ENCODE measurements at places on chromosomes 2 and 18.

DNA sequence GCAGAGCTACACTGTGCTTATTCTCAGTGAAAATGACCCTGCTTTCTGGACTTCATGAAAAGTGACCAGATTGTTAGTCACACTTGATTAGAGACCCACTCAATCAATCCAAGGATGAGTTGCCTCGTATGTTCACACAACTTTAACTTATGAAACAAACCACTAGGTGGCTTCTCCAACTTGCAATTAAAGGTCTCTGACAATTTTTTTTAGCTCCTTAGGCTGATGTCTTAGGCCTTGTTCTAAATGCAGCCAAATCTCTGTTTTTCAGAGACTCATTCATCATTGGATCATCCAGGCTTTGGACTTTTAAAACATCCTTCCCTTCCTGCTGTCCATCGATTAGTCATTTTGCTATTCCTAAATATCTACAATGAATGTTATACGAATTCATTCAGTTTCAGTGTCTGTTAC lies 63.4 kb downstream of the MREG start:
- DNase-seq, result no peak

GRCh38 chr18:48921305-48922225 lies 29.2 kb downstream of the SMAD7 start:
- no peak for DNase-seq

DNA sequence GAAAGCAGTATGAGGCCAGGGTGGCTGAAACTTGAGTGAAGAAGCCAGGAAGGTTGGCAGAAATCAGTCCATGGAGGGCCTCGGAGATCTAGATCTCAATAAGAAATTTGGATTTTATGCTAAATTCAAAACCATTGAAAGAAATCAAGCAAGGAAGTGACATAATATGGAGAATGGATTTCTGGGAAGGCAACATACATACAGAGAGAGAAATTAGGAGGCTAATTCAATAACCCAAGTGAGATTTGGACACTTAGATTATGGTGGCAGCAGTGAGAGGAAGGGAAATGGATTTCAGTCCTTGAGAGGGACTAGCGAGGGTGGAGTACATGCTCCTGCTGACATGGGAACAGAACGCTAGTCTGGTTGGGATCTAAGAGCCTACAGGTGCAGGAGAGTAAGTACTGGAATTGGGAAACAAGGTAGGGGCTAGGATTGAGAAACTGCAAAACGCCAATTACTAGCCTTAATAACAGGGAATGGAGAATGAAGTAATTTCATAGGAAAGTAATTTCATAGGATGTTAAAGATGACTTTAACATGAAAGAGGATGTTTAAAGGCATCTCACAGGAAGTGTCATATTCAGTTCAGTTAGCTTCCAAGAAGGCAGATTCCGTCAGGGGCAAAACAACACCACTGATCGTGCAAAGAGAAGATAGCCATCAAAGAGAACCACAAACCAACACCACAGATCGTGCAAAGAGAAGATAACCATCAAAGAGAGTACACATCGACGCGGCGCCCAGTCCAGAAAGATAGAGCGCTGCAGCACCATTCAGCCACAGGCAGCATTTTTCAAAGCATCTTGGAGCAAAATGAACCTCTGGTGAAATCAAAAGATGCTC lies 27.2 kb downstream of the CDKL4 start:
- DNase-seq, result peak; percentile 61

- DNase-seq, result no peak
Measured at GRCh38 chr2:99960790-99961189, 181.6 kb downstream of the AFF3 start.

- DNase-seq, result no peak
Measured at GRCh38 chr2:46029332-46029811, 267.8 kb upstream of the EPAS1 start.

- DNase-seq, result no peak
Measured at GRCh38 chr18:24231773-24232735, 93.2 kb downstream of the CABYR start.

GRCh38 chr2:75002007-75002406 lies 43.6 kb downstream of the POLE4 start:
- DNase-seq, result no peak

DNA sequence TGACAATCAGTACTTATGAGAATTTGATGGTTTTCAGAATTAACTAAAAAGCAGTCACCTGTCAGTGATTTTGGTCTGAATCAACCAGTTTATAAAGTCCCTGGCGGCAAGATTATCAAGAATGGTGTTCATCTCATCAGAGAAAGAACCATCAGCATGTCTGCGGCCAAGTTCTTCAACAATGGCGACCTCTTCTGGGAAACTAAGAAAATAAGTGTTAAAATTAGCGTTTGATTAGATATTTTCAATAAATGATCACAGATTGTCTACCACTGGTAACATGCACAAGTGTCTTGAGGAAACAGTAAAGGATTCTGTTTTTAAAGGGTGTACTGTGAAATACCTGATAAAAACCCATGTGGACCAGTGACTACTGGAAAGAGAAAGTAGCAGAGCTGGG lies 8.1 kb downstream of the GCG start:
- no peak for DNase-seq

DNA sequence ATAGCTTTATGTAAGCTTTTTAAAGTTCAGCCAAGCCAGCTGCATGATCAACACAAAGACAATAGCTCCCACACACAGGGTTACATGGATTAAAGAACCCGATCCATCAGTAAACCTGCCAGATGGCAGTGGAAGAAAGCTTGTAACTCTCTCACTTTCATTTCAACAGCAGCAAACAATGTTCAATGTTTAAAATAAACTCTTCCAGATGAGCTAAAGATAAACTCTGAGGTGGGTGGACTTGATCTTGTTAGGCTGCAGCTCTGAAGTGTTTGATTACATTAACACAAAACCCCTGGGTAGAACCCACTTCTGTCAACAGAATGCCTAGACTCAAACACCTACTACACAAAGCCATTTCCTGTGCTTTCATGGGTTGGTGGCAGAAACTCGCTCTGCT lies 13.9 kb downstream of the RDH14 start:
- DNase-seq, result no peak

GRCh38 chr2:144529841-144530240 lies 9.9 kb upstream of the ZEB2 start:
- no peak for DNase-seq

GRCh38 chr2:104859291-104859765 lies 5.4 kb downstream of the POU3F3 start:
- DNase-seq, result no peak

DNA sequence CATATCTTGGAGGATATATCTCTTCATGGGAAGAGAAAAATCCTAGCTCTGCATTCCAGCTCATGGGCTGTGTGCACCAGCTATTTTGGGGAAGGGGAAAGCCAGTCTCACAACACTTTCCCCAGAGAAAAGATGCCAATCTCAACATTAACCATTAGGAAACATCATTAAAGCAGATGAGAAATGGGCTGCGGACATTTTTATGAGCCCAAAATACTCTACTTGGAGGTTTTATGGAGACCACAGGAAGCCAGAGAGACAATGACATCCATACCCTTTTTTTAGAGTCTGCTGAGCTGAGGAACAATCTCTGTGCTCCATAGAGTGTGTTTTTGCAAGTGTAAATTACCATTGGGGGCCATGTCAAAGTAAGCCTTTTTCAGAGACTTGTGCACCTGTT lies 213.7 kb downstream of the TRIB2 start:
- DNase-seq, result no peak

DNA sequence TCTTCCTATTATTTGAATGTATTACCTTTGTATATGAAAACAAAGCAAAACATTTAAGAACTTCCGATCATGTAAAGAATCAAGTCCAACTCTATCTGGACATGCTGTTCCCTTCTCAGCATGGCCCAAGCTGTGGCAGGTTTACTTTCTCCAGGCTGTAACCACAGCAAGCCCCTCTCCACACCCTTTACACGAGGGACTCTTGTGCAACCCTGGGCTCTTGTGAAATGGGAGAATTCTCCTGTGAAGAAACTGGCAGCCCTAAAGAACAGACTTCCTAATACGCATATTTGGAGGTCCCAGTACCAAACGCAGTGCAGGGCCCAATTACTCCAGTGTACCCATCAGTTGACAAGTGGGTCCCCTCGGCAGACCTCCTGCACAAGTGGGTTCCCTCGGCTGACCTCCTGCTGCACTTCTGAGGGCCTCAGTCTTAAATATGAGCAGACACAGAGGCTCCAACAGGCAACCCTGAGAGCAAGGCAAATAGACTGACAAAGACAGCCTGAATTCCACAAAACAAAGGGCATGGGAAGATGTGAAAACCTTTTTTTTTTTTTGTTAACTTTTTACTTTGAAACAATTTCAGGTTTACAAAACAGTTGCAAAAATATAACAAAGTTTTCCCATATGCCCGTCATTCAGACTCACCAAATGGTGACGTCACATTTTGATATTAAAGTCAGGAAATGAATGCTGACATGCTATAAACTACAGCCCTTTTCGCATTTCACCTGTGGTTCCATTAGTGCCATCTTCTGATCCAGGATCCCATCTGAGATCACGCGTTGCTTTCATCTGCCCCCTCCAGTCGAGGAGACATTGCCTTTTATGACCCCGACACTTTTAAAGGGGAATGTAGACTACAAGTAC lies 78.2 kb downstream of the FBXO15 start:
- no peak for DNase-seq

- DNase-seq, result no peak
Measured at GRCh38 chr18:9684881-9685614, 23.1 kb upstream of the RAB31 start.

GRCh38 chr2:68441179-68441993 lies 25.7 kb downstream of the FBXO48 start:
- peak; percentile 78 for DNase-seq

DNA sequence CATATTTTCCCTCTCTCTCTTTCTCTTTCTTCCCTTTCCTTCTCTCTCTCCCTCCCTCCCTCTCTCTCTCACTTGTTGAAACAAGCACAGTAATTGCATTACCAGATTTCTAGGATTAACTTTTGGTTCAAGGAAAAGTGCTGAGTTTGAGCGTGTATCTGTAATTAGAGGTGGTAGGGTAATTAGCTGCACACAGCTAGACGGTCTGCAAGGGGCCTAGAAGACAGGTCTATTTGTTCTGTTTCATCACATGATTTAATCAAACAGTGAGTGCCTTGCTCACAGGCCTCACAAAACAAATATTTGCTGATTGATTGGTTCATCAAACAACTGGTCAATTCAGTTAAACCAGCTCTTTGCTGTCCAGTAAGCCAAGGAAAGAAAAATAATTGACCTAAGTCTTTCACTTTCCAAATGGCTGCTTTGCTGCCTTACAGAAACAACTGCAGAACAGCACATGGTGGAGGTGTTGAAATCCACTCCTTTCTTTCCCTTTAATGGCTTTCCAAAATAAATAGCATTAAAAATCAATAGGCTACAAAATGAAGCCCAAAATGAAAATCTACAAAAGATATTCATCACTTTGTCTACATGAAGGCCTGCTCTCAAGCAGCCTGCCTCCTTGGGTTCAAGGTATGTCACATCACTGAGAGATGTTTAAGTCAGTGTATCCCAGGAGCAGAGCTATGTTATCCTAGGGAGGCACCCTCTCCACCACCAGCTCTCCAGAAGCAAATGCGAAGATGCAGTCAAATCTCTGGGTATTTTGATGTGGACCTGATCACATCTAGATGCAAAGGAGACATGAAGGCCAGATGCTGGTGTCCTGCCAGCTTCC lies 264.4 kb upstream of the SIX2 start:
- no peak for DNase-seq

DNA sequence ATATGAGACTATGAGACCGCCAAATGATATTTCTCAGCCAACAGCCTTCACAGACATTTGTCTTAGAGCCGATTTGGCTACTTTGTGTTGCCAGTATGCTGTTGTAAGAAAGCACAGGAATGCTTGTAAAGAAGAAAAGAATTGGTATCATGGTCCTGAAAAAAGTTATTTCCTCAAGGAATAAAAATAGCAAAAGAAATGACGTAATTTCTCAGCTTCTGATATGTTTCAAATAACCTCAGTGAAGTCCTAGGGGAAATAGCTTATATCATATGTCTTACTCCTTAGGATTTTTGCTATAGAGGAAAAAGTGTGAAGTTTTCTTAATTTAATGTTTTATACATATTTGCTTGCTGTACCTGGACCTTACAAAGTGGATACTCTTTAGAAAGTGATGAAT lies 23.0 kb downstream of the SCN1A start:
- no peak for DNase-seq

DNA sequence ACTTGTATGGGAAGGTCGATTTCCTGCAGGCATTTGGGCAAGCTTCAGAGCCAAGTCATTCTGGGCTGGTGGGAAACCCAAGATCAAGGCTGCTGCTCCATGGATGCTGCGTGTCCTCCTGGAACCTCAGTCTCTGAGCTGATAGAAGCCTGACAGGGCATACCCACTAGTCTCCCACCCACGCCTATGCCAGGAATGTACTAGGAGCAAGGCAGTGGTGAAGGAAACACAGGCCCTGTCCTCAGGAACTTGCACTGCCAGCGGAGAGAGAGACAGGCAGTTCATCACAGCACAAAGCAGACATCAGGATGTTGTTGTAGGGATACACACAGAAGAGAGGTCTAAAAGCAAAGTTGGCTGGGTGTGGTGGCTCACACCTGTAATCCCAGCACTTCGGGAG lies 84.2 kb downstream of the PLB1 start:
- DNase-seq, result no peak

DNA sequence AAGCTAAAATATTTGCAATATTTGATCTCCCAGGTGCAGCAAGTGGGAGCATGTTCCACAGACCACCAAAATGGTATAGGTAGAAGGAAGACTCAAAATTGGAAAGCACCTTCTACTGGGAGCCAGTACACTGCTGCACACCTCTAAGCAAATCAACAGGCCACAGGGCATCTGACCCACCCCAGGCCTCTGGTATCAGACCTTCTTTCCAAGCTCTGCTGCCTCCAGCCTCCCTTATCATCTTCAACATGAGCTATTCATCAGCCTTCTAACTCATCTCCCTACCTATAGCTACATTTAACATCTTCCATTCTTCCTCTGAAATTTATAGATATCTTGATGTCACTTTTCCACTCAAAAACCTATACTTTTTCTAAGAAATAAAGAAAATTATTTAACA lies 294.8 kb downstream of the ZEB2 start:
- no peak for DNase-seq

DNA sequence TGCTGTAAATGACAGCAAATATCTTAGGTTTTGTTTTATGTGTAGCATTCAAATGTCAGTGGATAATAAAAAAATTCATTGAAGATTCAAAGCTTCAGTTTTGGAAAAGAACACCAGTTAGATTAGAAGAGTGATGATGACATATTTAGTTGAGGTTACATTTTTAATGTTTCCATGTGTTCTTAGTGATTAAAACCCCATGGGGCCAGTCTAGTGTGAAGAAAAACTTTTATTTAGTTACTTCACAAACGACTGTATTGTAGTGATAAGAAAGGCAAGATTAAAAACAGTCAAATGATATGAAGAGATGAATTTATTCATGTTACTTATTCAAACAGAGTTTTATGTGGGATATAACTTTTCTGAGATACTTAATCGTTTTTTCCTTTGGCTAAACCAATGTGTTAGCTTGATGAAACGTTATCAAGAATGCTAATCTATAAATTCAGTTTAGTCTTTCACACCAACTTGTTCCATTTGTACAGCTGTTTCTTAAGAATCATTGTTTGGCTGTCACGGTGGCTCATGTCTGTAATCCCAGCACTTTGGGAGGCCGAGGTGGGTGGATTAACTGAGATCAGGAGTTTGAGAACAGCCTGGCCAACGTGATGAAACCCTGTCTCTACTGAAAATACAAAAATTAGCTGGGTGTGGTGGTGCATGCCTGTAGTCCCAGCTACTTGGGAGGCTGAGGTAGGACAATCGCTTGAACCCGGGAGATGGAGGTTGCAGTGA lies 11.6 kb downstream of the BMPR2 start:
- DNase-seq, result peak; percentile 2

All from stimulated activated CD4-positive, alpha-beta T cell treated with anti-CD3 and anti-CD28 coated beads, Interleukin-12 subunit alpha, Interleukin-12 subunit beta, amount 100 ng/mL, for 48 hours (primary cell).